ENCODE measurements at places on chromosomes 16 and 17.

DNA sequence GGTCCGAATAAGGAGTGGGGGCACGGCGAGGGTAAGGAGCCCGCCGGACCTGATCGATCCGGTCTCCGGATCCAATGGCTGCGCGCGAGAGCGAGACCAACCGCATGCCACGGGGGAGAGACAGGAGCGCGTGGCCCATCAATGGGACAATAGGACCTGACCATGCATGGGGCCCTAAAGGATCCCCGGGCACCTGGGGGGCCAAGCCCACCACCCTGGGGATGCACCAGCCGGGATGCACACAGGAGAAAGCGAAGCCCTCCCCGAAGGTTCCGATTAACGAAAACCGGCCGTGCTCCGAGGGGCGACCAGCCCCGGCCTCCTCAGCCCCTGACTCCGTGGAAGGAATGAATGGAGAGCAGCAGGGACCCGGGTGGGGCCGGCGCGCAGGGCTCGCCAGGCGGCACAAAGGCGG lies 525 bp downstream of the JPT1 start:
- H3K4me3 ChIP-seq = peak overlapping the region; percentile 92
- no peak for DNase-seq
- H3K4me1 ChIP-seq = peaks cover 28% of the 10 kb centered on the region
- H3K27ac ChIP-seq = peak overlapping the region; percentile 95
- peaks cover 2% of the 10 kb centered on the region for H3K36me3 ChIP-seq

GRCh38 chr16:87172632-87173031 lies 144.6 kb downstream of the C16orf95 start:
- no peak overlapping the region for H3K27ac ChIP-seq
- no peaks in the 10 kb centered on the region for H3K27me3 ChIP-seq
- peaks cover 4% of the 10 kb centered on the region for H3K4me1 ChIP-seq
- no peaks in the 10 kb centered on the region for H3K36me3 ChIP-seq
- no peak overlapping the region for H3K4me3 ChIP-seq

DNA sequence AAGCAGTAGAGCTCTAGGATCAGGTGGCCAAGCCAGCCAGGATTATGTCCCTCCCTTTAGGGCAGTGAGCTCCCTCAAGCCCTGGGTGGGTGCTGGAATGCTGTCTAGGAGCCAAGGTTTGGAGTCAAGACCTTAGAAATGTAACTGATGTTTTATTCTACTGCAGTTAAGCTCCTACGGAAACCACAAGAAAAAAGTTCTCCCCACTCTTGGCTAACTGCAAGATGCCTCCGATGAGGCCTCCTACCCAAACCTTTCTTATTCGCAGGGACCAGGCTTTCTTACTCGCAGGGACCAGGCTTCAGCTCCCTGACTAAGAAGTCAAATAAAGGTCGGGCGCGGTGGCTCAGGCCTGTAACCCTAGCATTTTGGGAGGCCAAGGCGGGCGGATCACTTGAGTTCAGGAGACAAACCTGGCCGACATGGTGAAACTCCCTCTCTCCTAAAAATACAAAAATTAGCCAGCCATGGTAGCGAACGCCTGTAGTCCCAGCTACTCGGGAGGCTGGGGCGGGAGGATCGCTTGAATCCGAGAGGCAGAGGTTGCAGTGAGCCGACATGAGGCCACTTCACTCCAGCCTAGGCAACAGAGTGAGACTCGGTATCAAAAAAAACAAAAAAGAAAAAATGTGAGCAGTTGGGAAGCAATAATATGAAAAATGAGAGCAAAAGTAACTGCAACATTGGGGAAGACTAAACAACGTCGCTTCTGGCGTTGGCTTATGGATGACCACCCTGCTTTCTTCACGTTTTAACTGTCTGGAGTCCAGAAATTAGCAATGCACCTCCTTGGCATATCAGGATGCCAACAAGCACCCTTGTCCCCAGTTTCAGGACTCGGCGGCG lies 31.7 kb upstream of the ARL4D start:
- H3K36me3 ChIP-seq = no peaks in the 10 kb centered on the region
- peak overlapping the region; percentile 100 for H3K27ac ChIP-seq

- no peak for DNase-seq
- H3K4me3 ChIP-seq = no peak overlapping the region
- peaks cover 8% of the 10 kb centered on the region for H3K4me1 ChIP-seq
- no peak overlapping the region for H3K27ac ChIP-seq
- no peaks in the 10 kb centered on the region for H3K27me3 ChIP-seq
These were observed 6.7 kb upstream of the TMEM88 start for GRCh38 chr17:7848131-7848579.

DNA sequence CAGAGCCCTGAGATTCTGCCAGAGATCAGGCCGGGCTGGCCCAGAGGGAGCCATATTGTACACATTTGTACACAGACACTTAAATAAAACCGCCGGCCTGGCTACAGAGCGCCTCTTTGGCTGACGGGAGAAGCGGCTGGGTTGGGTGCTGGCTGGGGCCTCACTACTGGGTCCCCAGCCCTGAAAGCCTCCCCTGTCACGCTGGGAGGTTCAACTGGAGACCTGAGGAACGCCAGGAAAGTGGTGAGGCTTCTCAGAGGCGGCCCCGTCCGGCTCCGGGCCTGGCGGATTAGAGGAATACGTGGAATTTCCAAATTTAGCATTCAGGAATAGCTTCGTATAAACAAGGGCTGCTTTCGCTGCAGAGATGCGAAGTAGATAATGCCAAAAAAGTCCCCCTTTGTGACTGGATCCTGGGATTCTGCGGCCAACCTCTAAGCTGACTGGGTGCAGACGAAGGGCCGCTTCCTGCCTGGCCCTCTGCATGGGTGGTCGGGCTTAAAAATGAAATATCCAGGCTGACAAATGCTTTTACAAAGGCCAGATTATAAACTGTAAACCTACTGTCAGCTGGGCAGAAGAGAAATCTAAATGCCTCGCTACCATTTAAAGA lies 252.4 kb downstream of the IRF8 start:
- peaks cover 59% of the 10 kb centered on the region for H3K27me3 ChIP-seq
- H3K36me3 ChIP-seq = no peaks in the 10 kb centered on the region
- peaks cover 14% of the 10 kb centered on the region for H3K4me1 ChIP-seq
- DNase-seq = no peak
- H3K27ac ChIP-seq = peak overlapping the region; percentile 61

- H3K27me3 ChIP-seq = no peaks in the 10 kb centered on the region
- no peak for DNase-seq
- no peaks in the 10 kb centered on the region for H3K4me1 ChIP-seq
- H3K27ac ChIP-seq = no peak overlapping the region
- H3K36me3 ChIP-seq = peaks cover 4% of the 10 kb centered on the region
These were observed 43.5 kb downstream of the ST3GAL2 start for GRCh38 chr16:70395345-70395901.

DNA sequence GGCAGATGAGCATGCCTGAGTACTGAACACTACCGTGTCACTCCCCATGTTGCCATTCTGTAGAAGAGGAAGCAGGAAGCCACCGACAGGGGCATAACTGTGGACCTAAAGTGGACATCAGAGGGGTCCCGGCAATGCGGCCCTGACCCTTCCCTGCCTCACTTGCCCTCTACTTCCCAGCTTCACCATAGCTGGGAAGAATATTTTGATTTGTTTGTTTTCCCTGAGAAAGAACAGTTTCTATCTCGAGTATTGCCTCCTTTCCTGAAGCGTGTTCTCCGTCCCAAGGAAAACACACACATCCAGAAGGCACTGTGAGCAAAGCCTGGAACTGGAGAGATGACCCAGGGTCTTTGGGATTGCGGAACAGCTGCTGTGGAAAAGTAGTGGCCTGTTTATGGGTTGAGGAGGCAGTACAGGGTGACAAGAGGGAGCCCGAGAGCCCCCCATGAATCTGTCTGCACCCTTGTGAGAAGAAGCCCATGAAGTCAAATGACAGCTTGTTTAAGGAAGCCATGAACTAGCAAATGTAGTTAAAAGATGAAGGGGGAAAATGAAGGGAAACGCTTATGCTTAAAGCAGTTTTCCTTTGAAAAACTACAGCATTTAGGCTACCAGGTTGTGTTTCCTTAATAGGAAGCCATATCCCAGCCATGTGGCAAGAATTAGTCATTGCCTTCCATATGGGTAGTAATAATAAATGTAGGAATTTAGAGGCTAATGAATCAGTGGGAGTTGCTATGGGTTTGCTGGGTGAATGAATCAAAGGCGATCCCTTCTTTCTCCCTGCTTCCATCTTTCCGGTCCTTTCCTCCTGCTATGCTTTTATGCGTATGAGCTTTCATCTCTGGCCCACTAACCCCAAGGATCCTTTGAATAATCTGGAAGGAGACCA lies 90.0 kb upstream of the TBX2 start:
- no peaks in the 10 kb centered on the region for H3K36me3 ChIP-seq
- no peak for DNase-seq
- peak overlapping the region; percentile 95 for H3K27ac ChIP-seq
- no peaks in the 10 kb centered on the region for H3K27me3 ChIP-seq
- H3K4me3 ChIP-seq = no peak overlapping the region
- peaks cover 62% of the 10 kb centered on the region for H3K4me1 ChIP-seq

- no peak overlapping the region for H3K4me3 ChIP-seq
- no peak overlapping the region for H3K27ac ChIP-seq
- H3K36me3 ChIP-seq = no peaks in the 10 kb centered on the region
- H3K27me3 ChIP-seq = no peaks in the 10 kb centered on the region
- H3K4me1 ChIP-seq = no peaks in the 10 kb centered on the region
These were observed 26.9 kb downstream of the OR3A1 start for GRCh38 chr17:3271072-3271848.

DNA sequence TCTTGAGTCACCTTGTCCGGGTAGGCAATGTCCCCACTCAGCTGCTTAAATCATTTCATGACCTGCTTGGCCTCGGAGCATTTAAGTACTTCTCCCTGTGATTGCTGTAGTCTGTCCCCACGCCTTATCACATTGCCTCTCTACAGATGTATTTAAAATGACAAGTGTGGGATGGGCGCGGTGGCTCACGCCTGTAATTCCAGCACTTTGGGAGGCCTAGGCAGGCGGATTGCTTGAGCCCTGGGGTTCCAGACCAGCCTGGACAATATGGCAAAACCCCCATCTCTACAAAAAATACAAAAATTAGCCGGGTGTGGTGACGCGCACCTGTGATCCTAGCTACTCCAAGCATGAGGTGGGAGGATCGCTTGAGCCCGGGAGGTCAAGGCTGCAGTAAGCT lies 1.3 kb upstream of the GJC1 start:
- H3K27me3 ChIP-seq = no peaks in the 10 kb centered on the region
- H3K4me3 ChIP-seq = peak overlapping the region; percentile 75
- H3K27ac ChIP-seq = no peak overlapping the region
- H3K36me3 ChIP-seq = no peaks in the 10 kb centered on the region
- DNase-seq = no peak

DNA sequence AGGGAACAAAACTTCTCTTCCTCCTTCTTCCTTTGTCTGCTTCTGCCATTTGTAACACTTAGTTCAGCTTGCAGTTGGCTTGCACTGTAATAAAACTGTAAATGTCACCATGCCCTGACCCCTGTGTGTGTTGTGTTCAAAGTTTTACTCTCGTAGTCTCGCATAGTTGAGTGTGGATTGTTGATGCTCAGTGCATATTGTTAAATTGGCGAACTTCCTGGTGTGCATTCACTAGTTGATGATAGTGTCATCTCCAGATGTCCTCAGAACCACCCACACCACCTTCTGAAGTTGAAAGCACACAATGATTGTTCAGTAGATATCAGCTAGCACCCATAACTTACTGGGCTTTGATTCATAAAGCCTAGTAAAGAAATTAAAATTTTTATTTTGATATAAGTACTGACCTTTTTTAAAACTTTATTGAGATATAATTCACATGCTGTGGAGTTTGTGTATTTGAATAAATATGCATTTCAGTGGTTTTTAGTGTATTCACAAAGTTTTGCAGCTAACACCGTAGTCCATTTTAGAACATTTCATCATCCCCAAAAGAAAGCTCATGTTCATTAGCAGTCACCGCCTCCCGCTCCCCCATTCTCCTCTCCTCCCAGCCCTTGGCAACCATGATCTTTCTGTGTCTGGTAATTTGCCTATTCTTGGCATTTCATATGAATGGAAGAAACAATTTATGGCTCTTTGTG lies 25.0 kb downstream of the USP10 start:
- peaks cover 10% of the 10 kb centered on the region for H3K36me3 ChIP-seq
- H3K27me3 ChIP-seq = no peaks in the 10 kb centered on the region
- peak overlapping the region; percentile 89 for H3K27ac ChIP-seq
- H3K4me1 ChIP-seq = peaks cover 55% of the 10 kb centered on the region
- DNase-seq = no peak

GRCh38 chr17:53390575-53390974 lies 432.2 kb upstream of the KIF2B start:
- no peak overlapping the region for H3K27ac ChIP-seq
- DNase-seq = no peak
- no peak overlapping the region for H3K4me3 ChIP-seq
- no peaks in the 10 kb centered on the region for H3K36me3 ChIP-seq
- H3K4me1 ChIP-seq = no peaks in the 10 kb centered on the region

GRCh38 chr17:51901242-51901641 lies 257.3 kb downstream of the CA10 start:
- no peak overlapping the region for H3K4me3 ChIP-seq
- no peak for DNase-seq
- no peaks in the 10 kb centered on the region for H3K36me3 ChIP-seq
- peaks cover 32% of the 10 kb centered on the region for H3K27me3 ChIP-seq

GRCh38 chr16:64364894-64365293 lies 757.0 kb downstream of the CDH11 start:
- H3K27me3 ChIP-seq = peaks cover 8% of the 10 kb centered on the region
- no peaks in the 10 kb centered on the region for H3K36me3 ChIP-seq
- H3K27ac ChIP-seq = no peak overlapping the region
- H3K4me1 ChIP-seq = peaks cover 19% of the 10 kb centered on the region
- no peak for DNase-seq

- H3K27me3 ChIP-seq = no peaks in the 10 kb centered on the region
- no peaks in the 10 kb centered on the region for H3K36me3 ChIP-seq
- no peak within 1 kb of the TSS for H3K4me3 ChIP-seq
- DNase-seq = no peak
- peaks cover 6% of the 10 kb centered on the region for H3K4me1 ChIP-seq
These were observed at the start of gene GSG1L2 for GRCh38 chr17:9821921-9822320. Gene GSG1L2, minus strand, starts transcription at chr17:9822079. Its CDS starts 8 bp downstream, at chr17:9822071.

DNA sequence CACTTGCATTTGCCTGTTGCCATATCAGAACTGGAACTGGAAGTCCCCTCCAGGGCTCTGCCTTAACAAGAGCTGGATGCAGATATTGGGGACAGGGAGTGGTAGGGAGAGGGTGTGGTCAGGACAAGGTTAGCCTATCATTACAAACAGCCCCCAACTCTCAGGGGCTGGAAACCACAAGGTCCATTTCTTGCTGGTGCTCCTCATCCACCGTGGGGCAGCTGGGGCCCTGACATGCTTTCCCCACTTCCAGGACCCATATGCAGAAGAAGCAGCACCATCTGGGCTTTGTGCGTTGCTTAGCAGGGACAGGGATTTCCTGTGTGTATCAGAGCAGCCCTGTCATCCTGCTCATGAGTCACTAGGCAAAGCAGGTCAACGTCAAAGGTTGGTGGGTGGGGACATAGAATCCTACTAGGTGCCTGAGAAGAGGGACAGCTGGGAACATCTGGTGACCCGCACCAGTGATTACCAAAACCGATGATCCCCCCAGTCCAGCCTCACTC lies 26.9 kb downstream of the RGS9 start:
- no peaks in the 10 kb centered on the region for H3K27me3 ChIP-seq
- no peaks in the 10 kb centered on the region for H3K36me3 ChIP-seq
- H3K4me1 ChIP-seq = no peaks in the 10 kb centered on the region
- no peak overlapping the region for H3K4me3 ChIP-seq

GRCh38 chr17:64297467-64298088 lies 34.5 kb upstream of the TEX2 start:
- H3K27me3 ChIP-seq = no peaks in the 10 kb centered on the region
- peaks cover 27% of the 10 kb centered on the region for H3K4me1 ChIP-seq
- no peak overlapping the region for H3K27ac ChIP-seq
- no peak for DNase-seq

- peaks cover 34% of the 10 kb centered on the region for H3K36me3 ChIP-seq
- DNase-seq = no peak
- H3K27me3 ChIP-seq = no peaks in the 10 kb centered on the region
- H3K4me3 ChIP-seq = no peak overlapping the region
- no peaks in the 10 kb centered on the region for H3K4me1 ChIP-seq
These were observed 16.9 kb downstream of the BLMH start for GRCh38 chr17:30274887-30275286.

GRCh38 chr16:69763599-69763942 lies 1.4 kb downstream of the WWP2 start:
- DNase-seq = no peak
- H3K36me3 ChIP-seq = peaks cover 8% of the 10 kb centered on the region
- peaks cover under 1% of the 10 kb centered on the region for H3K27me3 ChIP-seq
